Activated CD8-positive, alpha-beta memory T cell treated with anti-CD3 and anti-CD28 coated beads for 1 hour (primary cell): ENCODE measurements at places on chromosomes 16 and 17.

DNA sequence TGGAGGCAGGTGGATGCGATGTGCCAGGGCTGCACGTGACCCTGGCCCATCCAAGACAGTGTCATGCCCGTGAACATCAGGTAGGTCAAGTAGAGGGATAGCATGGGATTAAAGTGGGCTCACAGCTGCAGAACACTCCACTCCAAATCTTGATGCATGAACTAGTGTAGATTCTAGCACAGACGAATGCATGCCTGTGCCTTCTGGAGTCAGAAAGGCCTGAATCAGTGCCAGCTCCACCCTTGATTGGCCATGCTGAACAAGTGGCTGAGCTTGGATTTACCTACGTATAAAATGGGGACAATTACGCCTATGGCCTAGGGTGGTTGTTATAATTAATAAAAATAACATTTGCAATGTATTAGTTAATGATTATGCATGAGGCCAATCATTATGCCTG lies 10.6 kb downstream of the IRX3 start:
- no peak for DNase-seq

- DNase-seq = no peak
Measured at GRCh38 chr17:56358651-56359050, 205.4 kb downstream of the ANKFN1 start.

DNA sequence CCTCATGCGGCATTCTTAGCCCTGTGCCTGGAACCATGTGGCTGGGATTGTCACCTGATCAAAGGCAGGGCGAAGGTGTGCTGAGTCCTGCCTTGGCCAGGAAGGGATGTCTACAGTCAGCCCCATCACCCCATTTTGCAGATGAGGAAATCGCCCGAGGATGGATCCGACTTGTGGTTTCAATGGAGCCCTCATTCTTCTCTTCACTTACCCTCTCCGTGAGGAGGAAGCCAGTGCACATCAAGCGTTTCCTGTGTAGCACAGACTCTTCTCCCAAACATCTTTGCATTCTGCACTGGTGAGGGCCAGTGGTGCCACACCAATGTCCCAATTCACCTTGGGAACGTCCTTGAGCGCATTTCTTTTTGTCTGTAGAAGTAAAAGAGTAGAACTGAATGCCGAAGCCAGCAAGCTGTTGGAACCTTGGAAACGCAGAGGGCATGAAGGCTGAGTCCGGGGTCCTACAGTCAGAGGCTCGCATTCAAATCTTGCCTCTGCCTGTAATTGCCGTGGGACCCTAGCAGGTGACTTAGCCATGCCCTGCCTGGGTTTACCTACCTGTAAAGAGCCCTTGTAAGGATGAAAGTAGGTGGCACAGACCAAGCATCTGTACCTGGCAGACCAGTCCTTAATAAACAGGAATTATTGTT lies 85.4 kb downstream of the IRF8 start:
- no peak for DNase-seq

DNA sequence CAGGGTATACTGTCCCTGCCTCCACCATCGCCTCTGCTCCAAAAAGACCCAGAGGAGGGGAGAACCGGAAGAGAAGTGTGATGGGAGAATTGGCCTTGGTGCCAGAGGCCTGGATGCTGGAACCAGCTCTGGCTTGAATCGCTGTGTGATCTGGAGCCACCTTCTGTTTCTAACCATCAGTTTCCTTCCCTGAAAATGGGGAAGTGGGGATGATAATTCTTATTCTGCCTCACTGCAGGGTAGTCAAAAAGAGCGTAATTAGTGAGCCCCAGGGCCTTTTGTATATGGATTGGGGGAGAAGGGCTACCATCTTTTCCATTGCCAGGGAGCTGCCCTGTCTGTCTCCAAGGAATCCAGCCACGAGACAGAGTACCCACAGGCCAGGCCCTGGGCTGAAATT lies 52.2 kb downstream of the CCT6B start:
- no peak for DNase-seq

- DNase-seq = no peak
Measured at GRCh38 chr16:3957344-3957980, 76.9 kb upstream of the CREBBP start.

DNA sequence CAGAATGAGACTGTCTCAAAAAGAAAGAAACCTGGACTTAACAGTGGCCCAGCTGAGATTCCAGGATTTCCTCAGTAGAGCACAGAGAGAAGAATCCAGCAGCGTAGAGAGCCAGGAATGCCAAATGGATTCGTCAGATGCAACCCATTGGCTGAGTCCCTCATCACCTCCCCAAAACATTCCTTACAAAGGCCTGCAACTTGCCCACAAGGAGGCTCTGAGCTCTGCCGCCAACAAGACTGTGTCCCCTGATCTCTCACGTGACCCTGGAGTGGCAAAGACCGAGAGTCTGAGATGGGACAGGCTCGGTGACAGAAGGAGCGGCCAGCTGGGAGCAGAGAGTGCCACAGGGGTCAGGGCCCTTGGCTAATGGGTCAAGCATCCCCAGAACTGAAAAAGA lies 6.9 kb upstream of the CHMP6 start:
- DNase-seq = no peak

GRCh38 chr17:82384051-82384729 lies 12.6 kb downstream of the UTS2R start:
- DNase-seq = no peak

GRCh38 chr17:58337600-58338453 lies 9.2 kb upstream of the TSPOAP1 start:
- DNase-seq = peak; percentile 82

DNA sequence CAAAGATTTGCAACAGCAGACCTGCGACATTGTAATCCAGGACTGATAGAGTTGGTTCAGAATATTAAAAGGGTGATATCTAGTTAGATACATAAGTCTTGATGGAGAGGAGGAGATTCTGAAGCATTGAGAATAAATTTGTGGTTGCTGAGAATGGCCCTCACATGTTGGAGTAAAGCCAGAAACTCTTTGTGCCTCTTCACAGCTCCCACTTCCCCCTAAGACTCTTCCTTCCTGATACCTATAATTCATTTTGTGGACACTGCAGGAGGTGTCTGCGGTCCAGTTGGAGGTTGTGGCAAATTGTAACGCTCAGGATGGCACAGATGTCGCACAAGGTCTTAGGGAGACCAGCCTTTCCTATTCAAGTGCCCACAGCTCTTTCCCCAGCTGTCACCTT lies 17.5 kb downstream of the WWOX start:
- DNase-seq = no peak

- no peak for DNase-seq
Measured at GRCh38 chr16:58264961-58265479, 29.8 kb downstream of the PRSS54 start.

GRCh38 chr16:29812754-29813643 lies 1.0 kb downstream of the PRRT2 start:
- DNase-seq = no peak

DNA sequence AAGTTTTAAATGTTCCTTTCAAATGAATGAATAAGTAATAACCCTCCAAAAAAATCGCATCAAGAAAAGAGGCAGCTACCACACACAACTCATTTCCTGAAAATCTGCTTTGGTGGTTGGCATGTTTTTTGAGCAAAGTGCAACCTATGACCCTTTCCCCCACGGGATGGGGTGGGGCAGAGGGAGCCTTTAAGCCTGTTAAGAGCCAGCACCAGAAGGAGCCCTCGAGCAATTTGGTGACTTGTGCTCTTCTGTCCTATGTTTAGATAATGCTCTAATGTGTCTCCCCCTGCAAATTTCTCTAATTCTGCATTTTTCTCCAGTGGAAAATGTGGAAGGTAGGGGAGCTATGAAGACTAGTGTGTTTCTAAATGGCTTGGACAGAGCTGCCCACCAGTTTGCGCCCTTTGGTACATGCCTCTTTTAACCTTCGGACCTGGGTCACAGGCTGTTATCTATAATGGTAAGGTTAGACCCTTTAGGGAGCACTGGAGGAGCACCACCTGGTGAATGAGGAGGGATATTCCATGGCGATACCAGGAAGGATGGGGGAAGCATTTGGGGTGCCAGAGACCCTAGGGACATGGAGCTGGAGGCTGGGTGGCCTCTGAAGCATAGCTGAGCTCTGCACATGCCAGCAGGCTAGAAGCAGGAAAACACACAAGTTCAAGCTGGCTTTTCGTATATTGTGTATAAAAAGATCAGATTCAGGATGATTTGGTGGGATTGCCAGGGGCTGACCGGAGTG lies 1.6 kb downstream of the PYCARD start:
- DNase-seq = no peak

GRCh38 chr17:74190154-74190553 lies 13.3 kb upstream of the RPL38 start:
- DNase-seq = no peak

- no peak for DNase-seq
Measured at GRCh38 chr16:72474501-72475123, 302.7 kb upstream of the PMFBP1 start.

DNA sequence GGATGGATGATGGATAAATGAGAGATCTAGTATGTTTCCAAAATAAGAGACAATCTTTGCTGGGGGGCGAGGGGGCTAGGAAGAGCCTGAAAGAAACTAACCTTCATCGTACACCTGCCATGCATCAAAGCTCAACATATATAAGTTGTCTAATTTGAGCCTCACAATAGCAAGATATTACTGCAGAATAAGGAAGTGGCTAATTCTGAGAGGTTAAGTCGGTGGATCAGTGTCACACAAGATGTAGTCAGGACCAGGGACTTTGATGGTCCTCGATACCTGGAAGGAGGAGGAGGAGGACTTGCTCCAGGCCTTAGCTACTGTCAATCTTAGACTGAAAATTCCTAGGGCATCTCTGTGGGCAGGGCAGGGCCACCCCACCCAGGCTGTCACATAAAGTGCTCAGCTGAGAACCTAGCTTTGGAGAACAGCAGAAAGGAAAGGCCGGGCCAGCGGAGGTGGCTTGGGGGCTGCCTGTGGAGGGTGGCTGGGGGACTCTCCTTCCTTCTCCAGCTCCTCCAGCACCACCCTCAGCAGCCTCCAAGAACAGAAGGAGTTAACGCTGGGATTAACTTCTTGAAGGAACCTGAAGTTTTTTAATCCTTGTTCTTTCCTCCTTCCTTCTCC lies 460 bp upstream of the SLC13A2 start:
- no peak for DNase-seq

DNA sequence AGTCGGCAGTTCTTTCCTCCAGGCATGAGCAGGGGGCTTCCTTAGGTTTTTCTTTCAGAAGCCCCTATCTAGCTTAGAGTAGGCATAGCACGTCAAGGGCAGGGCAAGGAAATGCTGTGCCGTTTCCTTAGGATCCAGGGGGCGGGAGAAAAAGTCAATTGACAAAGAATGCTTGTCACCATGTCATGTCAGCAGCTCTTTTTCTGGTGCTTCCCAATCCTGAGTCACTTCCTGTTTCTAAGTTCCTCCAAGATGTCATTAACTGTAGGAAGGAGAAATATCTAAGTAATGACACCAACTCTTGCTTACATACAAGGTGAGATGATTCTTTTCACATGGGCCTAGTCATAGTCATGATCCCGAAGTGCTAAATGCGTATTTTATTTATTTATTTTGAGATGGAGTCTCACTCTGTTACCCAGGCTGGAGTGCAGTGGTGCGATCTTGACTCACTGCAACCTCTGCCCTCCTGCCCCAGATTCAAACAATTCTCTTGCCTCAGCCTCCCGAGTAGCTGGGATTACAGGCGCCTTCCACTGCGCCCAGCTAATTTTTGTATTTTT lies 35.2 kb downstream of the GJC1 start:
- no peak for DNase-seq

- DNase-seq = no peak
Measured at GRCh38 chr17:10821770-10822169, 16.1 kb downstream of the PIRT start.

GRCh38 chr17:78369791-78370381 lies 8.6 kb upstream of the PGS1 start:
- DNase-seq = no peak

GRCh38 chr17:32688221-32688620 lies 188.7 kb downstream of the MYO1D start:
- DNase-seq = no peak

DNA sequence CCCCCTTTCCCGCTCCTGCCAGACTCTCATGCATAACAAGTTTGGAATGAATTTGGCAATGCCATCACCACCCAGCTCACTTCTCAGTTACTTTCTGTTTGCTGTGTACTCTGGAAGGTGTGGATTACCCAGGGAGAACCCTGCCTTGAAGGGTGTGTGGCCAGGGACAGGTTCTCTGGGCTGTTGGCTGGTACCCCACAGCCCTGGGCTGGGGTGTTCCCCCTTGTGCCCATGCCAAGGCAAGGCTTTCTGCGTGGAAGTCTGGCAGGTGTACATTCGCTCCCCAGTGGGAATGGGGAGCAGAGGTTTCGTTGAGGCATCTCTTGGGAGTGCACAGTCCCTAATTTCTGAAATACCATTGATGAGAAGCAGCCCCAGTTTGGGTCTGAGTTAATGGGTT lies 187.7 kb downstream of the CCDC182 start:
- no peak for DNase-seq

DNA sequence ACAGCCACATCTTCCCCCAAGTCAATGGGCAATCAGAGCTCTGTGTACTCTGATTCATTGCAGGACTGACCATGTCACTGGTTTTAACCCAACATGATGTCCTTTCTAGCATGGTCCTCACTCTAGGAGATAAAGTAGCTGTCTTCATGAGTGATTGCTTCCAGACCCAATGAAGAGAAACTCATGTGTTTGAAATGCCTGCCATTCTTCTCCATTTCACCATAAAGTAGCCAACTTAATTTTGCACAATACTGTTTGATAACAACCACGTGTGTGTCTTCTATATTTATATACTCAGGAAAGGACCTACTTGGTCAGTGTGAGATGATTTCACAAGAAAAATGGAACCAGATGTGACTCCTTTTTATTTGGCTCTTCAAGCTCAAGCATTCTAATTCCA lies 172.5 kb downstream of the AXIN2 start:
- DNase-seq = no peak

DNA sequence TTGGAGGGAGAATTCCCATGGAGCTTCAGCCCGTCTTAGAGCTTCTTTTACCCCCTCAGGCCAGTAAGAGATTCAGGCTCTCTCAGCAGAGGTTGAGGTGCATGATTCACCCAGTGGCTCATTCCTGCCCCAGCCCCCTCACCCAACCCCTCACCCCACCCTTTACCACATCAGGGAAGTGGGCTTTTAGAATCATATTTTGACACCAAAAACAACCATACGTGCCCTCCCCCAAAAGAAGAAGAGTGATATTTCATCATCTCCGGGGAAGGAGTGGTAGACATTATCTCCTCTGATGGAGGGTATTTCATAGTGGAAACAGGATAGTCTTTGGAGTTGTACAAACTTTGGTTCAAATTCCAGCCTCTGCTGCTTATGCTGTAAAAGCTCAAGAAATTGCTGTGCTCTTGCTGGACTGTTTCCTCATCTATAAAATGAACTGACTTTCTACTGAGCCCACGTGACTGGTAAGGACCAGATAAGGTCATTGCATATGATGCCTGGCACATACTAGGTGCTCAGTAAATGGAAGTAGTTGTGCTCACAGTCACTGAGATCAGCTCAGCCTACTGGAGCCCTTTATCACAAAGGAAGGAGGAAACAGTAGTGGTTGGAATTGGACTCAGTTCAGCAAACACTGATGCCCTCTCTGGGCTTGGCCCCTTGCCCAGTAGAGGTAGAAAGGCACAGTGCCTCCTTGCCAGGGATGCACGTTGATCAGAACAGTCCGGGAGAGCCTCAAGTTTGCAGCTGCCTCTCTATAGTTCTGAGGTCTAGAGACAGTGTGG lies 18.3 kb upstream of the CCL5 start:
- no peak for DNase-seq
